D341Med (cell line): ENCODE measurements at places on chromosomes 2 and 18.
A peak's percentile ranks its signal among the peaks of the same experiment; 100 is the strongest.

DNA sequence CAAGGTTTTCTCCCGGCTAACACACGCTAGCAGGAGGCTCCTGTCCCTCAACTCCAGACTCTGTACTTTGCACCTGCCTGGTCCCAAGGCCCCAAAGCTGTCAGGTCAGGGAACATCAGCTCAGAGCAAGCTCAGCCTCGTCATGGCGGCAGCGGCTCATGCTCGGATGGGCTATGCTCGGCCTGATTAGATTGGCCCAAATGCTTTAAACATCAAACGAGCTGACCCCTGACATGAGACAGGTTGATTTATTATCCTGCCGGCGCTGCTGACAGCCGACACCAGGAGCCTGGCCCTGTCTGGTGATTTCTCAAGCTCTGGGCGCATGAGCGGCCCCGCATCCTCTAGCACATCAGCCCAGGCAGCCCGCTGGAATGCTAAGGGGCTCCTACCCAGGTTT, 436.4 kb downstream of the EIPR1 start:
- no peak for DNase-seq

GRCh38 chr2:29864988-29865387, 56.4 kb downstream of the ALK start:
- DNase-seq, result no peak

DNA sequence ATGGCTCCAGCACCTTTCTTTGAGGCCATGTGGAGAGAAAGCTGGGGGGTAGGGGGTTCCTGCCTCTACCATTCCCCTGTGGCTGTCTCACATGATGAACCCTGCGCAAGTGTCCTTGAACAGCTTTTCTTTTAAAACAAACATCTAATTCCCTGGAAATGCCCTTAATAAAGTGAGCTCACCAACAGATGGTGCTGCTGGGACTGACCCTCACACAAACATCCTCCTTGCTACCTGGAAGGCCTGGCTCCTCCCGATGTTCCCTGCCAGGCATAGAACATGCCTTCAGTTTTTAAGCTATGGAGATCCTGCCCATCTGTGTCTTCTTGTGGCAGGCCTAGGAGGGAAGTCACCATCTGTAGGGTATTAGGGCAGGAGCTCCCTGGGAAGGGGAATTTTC, 60.7 kb upstream of the GATA6 start:
- DNase-seq, result no peak

DNA sequence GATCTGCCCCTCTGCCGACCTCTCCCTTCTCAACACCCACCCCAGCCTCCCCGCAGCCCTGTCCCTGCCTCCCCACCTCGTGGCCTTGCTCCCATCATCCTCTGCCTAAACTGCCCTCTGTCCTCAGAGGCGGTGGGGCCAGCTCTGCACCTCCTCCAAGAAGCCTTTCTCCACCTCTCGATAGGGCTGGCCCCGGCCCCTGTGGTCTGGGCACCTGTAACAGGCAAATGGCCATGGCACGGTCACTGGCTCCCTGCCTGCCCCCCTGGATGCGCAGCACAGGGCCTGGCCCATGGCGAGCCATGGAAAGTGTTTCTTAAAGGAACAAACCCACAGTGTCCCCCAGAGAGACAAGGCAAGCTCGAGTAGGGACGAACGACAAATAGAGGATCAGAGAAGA, 42.0 kb downstream of the MYO7B start:
- no peak for DNase-seq

GRCh38 chr2:135986507-135986906, 1.1 kb upstream of the DARS1 start:
- DNase-seq, result no peak

GRCh38 chr18:49067071-49067470, 116.3 kb upstream of the SMAD7 start:
- DNase-seq, result no peak

- peak; percentile 82 for DNase-seq
Observed at GRCh38 chr2:72887740-72888437, 681 bp downstream of the SPR start.

DNA sequence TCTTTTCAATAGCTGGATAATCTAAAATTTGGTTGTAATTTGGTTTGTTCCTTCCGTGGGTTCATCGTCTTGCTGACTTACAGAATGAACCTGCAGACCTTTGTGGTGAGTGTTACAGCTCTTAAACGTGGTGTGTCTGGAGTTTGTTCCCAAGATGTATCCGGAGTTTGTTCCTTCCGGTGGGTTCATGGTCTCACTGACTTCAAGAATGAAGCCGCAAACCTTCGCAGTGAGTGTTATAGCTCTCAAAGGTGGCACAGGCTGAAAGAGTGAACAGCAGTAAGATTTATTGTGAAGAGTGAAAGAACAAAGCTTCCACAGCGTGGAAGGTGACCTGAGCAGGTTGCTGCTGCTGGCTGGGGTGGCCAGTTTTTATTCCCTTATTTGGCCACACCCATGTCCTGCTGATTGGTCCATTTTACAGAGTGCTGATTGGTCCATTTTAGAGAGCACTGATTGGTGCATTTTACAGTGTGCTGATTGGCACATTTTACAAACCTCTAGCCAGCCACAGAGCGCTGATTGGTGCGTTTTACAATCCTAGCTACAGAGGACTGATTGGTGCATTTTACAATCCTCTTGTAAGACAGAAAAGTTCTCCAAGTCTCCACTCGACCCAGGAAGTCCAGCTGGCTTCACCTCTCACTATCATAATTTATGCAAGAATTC, 16.6 kb downstream of the RALB start:
- no peak for DNase-seq

DNA sequence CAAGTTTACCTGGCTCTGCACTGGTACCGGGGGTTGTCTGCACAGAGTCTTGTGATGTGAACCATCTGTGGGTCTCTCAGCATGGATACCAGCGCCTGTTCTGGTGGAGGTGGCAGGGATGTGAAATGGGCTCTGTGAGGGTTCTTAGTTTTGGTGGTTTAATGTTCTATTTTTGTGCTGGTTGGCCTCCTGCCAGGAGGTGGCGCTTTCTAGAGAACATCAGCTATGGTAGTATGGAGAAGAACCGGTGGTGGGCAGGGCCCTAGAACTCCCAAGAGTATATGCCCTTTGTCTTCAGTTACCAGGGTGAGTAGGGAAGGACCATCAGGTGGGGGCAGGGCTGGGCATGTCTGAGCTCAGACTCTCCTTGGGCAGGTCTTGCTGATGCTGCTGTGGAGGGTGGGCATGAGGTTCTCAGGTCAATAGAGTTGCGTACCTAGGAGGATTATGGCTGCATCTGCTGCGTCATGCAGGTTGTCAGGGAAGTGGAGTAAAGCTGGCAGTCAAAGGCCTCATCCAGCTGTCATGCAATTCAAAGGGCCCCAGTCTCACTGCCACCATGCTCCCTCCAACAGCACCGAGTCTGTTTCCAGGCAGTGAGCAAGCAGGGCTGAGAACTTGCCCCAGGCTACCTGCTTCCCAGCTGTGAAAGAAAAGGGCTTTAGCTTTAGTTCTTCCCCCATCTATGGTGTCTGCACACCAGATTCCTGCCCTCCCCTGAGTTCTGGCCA, 278.0 kb downstream of the METTL4 start:
- no peak for DNase-seq

DNA sequence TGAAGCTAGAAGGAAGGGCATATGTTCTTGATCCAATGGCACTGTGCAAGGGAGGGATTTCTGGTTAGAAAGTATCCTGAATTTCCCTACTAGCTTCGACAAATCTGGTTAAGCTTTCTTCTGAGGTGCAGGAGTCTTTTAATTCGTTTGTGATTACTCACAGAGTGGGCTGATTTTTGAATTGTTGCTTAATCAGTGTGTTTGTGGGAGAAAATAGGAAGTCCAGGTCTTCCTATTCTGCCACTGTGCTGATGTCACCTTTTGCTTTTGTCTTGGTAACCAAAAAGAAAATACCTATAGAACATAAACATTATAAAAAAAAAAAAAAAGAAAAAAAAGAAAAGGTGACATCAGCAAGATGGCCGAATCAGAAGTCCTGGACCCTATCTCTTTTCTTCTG, 1008.6 kb downstream of the TSN start:
- no peak for DNase-seq

DNA sequence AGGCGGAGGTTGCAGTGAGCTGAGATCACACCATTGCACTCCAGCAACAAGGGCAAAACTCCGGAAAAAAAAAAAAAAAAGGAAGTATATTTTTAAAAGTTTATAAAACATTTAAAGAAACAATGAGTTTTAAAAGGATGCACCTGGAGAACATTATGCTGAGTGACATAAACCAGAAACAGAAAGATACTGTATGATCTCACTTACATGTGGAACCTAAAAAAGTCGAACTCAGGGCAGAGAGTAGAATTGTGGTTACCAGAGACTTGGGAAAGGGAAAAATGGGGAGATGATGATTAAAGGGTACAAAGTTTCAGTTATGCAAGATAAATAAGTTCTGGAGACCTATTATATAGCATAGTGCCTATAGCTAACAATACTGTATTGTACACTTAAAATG, 52.8 kb upstream of the RTN4 start:
- no peak for DNase-seq

DNA sequence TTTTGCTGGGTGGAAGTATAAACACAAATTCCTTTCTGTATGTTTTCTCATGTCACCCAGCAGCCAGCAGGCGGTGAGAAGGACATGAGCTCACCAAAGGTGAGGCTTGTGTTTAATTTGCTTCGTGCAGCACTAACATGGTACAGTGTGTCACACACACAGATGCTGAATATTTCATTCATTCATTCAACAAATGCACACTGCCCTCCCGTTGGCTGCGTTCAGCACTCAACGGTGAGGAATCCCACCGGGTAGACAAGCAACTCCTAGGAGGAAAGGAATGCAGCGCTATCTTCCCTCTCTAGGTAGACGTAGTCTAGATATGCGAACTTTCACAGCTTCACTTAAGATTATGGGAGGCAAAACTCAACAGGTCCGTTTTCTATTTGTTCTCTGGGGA, 85.1 kb downstream of the LONRF2 start:
- DNase-seq, result no peak

DNA sequence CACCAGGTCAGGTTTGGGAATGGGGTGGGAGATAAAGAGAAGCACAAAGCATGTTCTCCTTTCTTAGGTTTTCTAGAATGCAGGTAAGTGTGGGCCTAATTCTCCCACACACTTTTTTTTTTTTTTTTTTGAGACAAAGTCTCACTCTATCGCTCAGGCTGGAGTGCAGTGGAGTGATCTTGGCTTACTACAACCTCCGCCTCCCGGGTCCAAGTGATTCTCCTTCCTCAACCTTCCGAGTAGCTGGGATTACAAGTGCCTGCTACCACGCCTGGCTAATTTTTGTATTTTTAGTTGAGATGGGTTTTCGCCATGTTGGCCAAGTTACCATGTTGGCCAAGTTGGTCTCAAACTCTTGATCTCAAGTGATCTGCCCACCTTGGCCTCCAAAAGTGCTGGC, 26.3 kb downstream of the LIPG start:
- no peak for DNase-seq

DNA sequence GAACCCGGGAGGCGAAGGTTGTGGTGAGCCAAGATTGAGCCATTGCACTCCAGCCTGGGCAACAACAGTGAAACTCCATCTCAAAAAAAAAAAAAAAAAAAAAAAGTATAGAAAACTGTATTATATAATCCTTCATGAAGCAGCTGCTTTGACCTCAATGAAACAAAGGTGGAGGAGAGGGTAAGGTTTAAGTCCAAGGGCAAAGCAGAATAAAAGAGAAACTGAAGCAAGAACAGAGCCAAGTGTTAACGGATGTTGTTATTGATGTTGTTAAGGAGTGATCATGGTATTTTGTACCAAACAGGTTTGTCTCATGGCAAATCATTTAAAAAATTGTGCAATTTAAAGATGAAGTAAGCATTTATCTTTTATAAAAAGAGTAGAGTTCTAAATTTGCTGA, 7.4 kb downstream of the RAPH1 start:
- DNase-seq, result no peak

- no peak for DNase-seq
Observed at GRCh38 chr18:35436076-35436649, 59.0 kb upstream of the ZNF396 start.

DNA sequence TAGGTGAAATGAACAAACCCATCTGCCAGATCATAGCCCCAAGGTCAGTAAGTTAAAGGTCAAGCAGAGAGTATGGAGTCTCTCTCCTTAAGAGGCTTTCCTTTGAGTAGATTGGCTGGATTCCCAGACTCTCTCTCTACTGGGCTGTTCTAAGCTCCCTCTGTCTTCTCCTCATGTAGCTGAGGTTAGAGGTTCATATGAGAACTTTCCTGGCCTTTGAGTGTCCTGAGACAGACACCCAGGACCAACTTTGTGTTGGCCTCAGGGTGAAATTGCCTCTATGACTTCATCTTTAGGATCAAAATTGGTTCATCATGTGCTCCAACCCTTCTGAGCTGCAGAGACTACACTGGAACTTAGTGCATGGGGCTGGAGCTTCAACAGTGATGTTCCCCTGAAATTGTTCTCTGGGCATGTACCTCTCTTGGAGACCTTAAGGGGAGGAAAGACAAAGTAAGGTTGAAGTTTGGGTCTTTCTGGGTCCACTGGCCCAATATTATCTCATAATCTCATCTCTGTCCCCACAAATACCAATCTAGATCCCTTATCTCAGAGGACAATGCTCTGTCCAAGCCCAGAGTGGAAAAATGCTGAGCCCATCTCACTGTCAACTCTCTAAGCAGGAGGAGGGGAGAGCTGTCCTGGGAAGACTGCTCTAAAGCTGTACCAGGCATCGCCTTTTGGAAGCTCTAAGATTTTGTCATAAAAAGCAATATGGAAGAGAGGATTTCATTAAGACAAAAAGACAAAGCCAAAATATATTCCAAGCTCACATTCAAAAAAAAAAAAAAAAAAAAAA, 177.3 kb upstream of the ARL4C start:
- DNase-seq, result no peak

- DNase-seq, result no peak
Observed at GRCh38 chr2:219851801-219852481, 224.5 kb downstream of the SLC4A3 start.

GRCh38 chr2:69380072-69380917, 6.7 kb downstream of the GFPT1 start:
- DNase-seq, result no peak

DNA sequence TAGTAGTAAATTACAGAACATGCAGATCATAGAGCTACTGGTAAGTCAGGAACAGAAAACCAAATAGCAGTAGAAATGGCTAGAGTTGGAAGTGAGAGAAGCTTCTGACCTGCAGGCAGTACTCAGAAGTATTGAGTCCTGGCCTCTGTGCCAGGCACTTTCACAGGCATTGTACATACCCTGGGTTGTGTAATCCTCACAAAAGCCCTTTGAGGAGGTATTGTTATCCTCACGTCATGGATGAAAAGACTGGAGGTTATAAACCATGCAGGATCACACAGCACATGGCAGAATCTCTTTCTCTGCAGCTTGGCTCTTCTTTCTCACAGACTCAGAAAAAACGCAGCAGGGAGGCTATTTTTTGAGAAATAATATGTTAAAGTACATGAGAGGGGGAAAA, 789.3 kb upstream of the FAM98A start:
- DNase-seq, result no peak

DNA sequence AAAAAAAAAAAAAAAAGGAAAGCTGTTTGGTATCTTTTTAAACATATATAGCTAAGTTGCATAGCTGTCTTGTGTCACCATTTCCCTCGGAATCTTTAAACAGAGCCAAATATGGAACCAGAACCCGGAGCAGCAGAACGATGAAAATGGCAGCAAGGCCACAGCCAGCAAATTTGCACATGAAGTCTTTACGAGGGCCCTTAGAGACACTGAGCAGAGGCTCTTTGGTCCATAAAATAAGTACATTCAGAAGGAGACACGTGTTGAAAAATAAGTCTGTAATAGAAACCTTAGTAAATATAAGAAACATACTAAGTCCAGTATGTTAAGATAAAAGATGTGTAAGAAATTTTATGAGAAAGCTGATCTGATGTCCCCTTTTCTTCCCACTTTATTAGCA, 16.2 kb downstream of the CCBE1 start:
- DNase-seq, result no peak
